ENCODE measurements at places on chromosomes 7 and 10.

GRCh38 chr10:67141300-67141699, 215.5 kb downstream of the LRRTM3 start:
- DNase-seq: no peak

DNA sequence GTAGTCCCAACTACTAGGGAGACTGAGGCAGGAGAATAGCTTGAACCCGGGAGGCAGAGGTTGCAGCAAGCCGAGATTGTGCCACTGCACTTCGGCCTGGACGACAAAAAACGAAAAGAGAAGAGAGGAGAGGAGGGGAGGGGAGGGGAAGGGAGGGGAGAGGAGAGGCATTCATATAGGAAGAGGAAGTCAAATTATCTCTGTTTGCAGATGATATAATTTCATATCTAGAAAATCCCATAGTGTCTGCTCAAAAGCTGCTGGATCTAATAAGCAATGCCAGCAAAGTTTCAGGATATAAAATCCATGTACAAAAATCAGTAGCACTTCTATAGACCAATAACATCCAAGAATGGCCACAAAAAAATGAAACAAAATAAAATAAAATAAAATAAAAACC, 120.3 kb downstream of the LMBR1 start:
- no peak for DNase-seq

DNA sequence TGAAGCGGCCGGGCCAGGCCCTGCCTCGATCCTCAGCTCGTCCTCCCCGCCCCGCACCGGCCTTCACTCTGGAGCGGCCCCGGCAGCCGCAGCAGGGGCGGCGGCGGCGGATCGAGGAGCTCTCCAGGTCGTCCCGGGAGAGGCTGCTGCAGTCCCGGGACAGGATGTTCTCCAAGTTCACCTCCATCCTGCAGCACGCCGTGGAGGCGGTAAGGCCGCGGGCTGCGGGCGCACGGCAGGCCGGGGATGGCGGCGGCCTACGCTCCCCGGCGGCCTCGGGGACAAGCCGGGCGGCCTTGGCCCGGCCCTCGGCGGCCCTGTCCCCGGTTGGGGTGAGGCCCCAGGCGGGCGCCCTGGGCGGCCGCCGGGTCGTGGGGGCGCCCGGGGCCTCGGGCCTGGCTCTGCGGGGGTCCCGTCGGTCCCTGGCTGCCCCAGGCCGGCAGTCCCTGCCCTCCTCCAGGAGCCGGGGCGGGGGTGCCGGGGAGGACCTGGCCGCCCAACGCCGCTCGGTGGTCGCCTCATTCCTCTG, 399 bp downstream of the FHIP2A start:
- DNase-seq: no peak

GRCh38 chr7:50268990-50269389, 35.5 kb upstream of the IKZF1 start:
- no peak for DNase-seq

DNA sequence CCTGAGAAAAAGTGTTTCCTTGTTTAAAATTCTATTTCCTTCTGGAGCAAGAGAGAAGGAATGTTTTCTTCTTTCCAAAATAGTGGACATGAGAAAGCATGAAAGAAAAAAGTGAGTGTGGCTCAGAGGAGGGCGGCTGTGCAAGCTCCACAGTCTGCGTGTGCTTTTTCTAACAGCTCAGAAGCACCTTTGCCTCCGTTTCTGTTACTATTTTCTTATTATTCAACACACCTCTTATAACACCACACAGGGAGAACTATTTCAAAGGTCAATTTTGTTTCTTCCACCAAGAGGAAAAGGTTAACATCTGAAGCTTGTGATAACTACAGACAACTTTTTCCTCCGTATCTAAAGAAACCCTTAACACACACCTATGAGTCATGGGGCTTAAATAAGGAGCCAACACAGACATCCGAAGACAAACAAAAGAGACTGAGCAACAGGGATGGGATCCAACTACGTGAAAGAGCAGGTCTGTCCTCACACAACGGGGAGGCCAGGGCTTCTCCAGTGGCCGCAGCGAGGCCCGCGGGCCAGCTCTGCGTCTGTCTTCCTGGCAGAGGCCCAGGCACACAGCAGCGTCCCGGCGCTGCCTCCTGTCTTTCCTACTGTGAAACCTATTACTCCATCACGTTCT, 36.2 kb upstream of the NCAPG2 start:
- DNase-seq: no peak

DNA sequence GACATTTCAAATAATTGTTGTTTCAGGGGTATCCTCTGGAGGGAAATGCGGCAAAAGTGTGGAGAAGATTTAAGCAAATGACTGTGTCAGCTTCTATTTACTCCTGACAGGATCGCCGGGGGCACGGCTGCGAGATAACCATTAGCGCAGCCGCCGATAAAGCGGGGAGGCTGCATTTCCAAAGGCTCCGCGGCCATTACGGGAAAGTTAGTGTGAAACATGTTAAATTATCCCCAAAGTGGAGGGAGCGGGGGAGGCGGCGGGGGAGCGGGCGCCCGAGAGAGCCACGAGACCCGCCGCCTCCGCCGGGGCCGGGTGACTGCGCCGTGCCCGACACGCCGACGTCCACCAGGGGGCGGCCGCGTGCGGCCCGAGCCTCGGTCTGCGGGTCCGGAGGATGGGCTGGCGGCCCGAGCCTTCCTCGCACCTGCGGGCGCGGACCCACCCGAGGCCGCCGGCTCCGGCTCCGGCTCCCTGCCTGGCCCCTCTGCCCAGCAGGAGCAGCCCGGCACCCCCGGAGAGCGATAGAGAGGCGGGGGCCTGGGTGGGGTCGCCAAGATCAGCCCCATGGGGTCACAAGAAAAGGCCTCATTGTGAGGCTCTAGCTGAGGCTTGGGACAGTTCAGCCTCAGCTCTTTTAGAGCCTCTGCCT, 74.4 kb upstream of the PAX2 start:
- DNase-seq: peak; percentile 71

- DNase-seq: no peak
Observed at GRCh38 chr10:84392181-84392580, 63.8 kb downstream of the CCSER2 start.

DNA sequence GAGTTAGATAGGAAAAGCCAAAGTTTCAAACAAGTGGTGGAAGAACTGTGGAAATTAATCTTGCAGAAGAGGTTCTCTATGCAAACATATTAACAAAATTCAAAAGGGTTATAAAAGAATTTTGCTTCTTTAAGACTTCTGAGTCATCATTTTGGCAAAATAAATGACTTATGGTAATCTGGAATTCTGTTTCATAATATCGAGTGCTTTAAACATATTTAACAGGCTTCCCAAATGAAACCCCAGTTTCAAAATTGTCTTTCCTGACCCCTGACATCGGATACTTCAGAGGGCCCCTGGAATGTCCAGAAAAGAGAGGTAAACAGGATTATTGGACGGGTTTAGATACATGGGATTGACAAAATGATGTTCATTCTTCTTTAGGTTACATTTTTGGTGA, 444.6 kb downstream of the HTR7 start:
- no peak for DNase-seq

GRCh38 chr10:109430799-109431198, 492.5 kb downstream of the XPNPEP1 start:
- DNase-seq: no peak

DNA sequence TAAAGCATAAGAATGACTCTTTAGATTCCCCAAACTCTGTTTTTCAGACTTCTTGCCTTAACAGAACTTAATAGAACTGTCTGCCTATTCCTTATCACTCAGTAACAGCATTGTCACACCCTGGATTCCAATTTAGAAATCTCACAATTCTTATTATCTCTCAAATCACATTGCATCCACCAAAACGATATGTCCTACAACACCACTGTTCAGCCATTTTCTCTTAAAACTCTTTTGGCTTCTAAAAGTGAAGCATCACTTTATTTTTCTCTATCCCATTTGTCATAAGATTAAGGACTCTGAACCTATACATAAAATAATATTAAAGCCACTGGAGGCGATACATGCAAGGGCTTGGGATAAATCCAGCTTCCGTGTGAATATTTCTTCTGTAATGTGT, 1.2 kb upstream of the CPED1 start:
- no peak for DNase-seq
